ENCODE measurements at places on chromosomes 6 and 20.
A peak's percentile ranks its signal among the peaks of the same experiment; 100 is the strongest.

GRCh38 chr6:6176586-6177228, 143.8 kb downstream of the F13A1 start:
- DNase-seq = no peak

DNA sequence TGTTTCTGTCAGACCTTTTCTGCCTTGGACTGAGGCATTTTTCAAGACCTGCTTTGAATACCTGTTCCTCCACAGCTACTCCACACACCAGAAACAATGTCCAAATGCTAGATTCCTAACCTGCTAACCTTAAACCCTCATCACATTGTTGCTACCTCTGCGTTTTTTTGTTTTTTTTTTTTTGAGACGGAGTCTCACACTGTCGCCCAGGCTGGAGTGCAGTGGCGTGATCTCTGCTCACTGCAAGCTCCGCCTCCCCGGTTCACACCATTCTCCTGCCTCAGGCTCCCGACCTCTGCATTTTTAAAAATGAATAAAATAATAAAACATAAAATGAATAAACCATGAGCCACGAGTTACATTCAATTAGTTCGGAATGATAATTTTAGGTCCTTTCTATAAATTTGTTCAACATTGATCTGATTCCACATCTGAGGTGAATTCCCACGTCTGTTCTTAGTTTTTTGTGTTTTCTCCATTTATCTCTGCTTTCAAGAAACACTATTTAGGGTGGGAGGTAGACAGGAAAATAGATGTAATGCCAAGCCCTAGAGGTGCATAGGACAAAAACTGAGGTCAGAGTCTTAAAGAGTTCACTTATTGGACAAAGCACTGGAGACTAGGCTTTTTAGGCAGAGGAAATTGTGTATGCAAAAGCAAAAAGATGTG, 1.3 kb downstream of the C6orf89 start:
- DNase-seq = no peak

DNA sequence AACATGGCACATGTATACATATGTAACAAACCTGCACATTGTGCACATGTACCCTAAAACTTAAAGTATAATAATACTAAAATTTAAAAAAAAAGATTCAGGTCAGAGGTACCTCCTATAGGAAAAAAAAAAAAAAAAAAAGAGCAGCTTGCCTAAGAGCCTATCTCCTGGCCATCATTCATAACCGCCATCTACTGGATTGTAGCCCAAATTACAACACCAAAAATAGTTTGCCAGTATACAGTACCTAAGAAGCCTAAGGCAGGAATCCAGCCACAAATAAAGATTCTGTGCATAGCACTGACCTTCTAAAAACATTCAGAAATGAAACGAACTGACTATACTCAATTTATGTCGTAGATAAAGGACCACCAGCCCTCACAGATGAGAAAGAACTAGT, 438.4 kb upstream of the ADGRB3 start:
- DNase-seq = peak; percentile 65

DNA sequence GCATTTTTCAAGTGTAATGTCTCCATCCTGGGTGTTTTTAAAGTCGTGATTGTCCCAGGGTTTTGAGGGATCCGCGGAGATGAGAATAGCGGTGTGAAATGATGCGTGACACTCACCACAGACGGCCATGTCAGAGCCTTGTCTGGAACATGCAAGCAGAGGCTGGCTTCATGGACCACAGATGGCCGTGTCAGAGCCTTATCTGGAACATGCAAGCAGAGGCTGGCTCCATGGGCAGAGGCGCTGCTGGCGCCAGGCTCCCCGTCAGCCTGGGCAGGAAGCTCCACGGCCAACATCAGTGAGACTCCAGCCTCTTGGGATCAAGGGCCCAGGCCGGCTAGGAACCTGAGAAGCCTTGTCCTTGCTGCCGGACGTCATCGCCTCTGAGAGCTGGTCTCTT, 7.7 kb upstream of the MRGBP start:
- DNase-seq = no peak

All from PC-3 (cell line).